Caco-2 (cell line): ENCODE measurements at places on chromosomes 3 and 15. TPM values are rescaled to one million over a fixed set of nuclear protein-coding genes. Genes with fewer than 3 reads are reported as not detected.

The OCA2 gene
- total RNA-seq = 0.57 and 0.86 TPM in 2 replicates

The OR4F6 gene
- not detected in 2 replicates for total RNA-seq

The SPINK8 gene
- not detected in 2 replicates for total RNA-seq

- peak; percentile 72 for DNase-seq
Observed at GRCh38 chr15:74036271-74037170, 42.0 kb downstream of the PML start.
